ENCODE measurements at places on chromosomes 4 and X.

DNA sequence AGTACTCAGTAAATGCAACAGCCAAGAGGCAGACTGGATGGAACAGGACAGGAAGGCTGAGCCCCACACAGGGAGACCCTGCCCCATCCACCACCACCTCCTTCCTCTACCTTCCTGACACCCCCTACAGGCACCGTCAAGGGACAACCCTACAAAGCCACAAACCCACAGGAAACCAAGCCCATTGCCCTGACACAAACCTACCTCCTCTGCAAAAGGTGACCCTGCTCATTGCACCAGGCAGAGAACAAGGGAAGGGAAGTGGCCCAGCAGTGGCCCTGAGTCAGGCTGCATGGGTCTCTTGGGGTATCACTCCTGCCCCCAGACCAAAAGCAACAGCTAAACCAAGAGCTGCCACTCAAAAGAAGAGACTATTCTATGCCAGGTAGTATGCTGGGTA lies 21.0 kb downstream of the JAKMIP1 start:
- no peak for DNase-seq

GRCh38 chr4:173835903-173836302 lies 305.9 kb upstream of the HAND2 start:
- no peak for DNase-seq

GRCh38 chr4:175385797-175386196 lies 426.3 kb downstream of the GPM6A start:
- DNase-seq, result no peak

- no peak for DNase-seq
Observed at GRCh38 chr4:134327274-134328122, 125.9 kb upstream of the PABPC4L start.

GRCh38 chr4:175424111-175424510 lies 388.0 kb downstream of the GPM6A start:
- DNase-seq, result no peak

DNA sequence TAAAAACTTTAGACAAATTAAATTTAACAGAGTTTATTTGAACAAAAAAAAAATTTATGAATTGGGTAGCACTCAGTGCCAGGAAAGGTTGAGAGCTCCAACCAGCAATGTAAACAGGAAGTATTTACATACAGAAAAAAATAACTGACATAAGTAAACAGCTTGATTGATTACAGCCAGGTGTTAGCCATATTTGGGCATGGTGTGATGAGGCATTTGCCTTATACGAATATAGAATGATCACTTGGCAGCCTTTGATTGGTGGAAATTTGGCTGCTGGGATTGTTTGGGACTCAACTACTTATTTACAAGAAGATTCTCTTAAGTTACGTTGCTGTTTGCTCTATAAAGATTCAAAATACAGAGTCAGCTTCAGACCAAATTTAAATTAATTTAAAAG lies 172.0 kb downstream of the ADAM29 start:
- no peak for DNase-seq

DNA sequence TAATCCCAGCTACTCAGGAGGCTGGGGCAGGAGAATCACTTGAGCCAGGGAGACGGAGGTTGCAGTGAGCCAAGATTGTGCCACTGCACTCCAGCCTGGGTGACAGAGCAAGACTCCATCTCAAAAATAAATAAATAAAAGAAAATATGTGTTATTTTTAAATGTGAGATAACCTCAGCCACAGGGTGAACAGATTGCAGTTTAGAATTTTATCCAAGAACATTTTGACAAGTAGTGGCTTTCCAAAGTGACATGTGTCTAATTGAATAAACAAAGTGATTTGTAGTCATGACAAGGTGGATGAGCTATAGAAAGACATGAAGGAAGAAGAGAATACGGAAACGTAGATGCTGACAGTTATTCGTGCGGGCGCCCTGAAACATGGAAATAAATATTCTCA lies 176.1 kb downstream of the DCTD start:
- DNase-seq, result no peak

GRCh38 chr4:19786616-19787015 lies 465.1 kb upstream of the SLIT2 start:
- no peak for DNase-seq

- DNase-seq, result no peak
Observed at GRCh38 chr4:101596781-101597552, 193.6 kb upstream of the BANK1 start.

GRCh38 chrX:75609406-75609805 lies 86.6 kb upstream of the ZDHHC15 start:
- no peak for DNase-seq

DNA sequence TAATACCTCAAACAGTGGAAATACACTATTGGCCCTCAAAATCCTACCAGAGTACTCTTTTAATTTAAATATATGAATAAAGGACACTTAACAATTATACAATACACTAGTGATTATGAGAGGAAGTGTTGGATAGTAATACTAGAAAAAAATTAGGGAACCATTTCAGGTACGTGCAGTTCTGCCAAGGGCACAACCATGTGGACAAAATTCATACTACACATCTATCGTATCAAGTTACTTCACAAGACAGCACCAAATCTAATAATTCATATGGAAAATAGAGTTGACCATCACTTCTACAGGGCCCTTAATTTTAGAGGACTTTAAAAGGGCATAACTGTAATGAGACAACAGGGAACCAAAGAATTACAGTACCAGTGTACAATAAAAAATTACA lies 69.2 kb upstream of the ZCCHC13 start:
- DNase-seq, result no peak

DNA sequence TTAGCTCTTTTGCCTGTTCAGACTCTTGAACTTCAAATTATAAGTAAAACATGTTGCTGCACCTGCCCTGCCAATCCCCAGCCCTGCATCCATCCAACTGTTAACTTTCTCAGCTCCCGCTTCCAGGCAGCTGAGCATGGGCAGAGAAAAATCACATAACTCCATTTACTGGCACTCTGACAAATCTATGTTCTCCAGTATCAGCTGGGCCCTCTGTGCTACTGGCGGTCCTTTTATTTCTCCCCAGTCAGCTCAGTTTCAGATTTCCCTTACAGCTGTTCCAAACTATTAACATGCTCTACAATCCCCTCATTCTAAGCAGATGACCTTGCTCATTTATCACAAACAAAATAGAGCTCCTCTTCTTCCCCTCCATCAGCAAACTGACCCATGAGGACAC lies 240.4 kb upstream of the TET2 start:
- DNase-seq, result no peak

- DNase-seq, result no peak
Observed at GRCh38 chr4:163590103-163590502, 95.6 kb downstream of the TMA16 start.

DNA sequence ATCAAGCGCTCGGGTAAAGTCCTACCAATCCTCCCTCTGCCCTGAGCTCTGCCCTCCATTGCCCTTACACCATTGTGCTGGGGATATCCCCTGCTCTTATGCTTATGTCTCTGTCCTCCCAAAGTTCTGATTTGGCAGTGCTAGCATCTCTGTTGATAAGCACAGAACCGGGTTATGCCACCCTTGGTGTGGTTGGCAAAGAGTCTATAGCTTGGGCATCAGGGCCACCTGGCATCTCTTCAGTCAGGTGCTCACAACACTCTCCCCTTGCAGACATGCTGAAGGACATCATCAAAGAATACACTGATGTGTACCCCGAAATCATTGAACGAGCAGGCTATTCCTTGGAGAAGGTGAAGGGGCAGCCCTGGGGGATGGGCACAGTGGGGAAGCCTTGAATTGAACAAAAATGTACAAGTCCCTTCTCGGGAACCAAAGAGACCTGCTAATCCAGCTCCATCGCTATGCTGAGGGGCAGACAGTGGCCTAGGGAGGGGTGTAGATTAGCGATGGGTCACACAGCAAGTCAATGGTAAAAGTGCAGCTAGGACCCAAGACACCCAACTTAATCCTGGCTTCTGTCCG lies 3.8 kb downstream of the MAGED2 start:
- DNase-seq, result no peak

- DNase-seq, result no peak
Observed at GRCh38 chrX:11239230-11239629, 54.0 kb upstream of the AMELX start.

DNA sequence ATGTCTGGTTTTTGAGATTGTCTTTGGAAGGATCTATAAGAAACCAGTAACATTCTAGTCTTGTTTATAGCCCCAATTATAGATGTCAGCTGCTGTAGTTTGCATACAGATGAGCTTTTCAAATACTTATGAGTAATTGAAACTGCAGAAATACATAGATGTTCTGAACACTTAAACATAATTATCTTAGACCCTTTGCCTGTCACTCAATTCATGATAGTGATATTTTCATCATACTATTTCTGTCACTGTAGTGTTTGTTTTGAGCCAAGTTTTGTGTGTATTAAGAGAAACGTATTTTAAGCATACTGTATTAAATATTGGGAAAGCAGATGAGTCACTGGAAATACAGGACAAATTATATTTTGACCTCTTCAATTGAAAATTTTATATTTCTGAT lies 69.8 kb upstream of the SMARCA5 start:
- no peak for DNase-seq

DNA sequence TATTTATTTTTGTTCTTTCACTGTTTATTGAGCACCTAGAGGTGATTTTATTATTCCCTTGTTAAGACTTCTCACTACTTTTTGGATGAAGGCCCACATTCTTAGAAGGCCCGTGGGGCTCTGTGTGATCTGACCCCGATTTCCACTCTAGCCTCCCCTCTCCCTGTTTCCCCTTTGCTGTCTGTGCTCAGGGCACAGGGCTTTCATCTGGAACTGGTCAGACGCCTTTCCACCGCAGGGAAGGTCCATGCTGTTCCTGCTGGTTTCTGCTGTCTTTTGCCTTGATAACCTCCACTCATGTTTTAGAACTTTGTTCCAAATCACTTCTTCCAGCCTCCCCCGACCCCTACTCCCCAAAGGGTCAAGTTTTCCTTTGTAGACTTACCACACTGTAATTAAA lies 31.3 kb upstream of the ANAPC4 start:
- no peak for DNase-seq

- no peak for DNase-seq
Observed at GRCh38 chr4:119097282-119097900, 38.2 kb upstream of the MYOZ2 start.

GRCh38 chrX:109344678-109345077 lies 137.2 kb downstream of the GUCY2F start:
- no peak for DNase-seq

DNA sequence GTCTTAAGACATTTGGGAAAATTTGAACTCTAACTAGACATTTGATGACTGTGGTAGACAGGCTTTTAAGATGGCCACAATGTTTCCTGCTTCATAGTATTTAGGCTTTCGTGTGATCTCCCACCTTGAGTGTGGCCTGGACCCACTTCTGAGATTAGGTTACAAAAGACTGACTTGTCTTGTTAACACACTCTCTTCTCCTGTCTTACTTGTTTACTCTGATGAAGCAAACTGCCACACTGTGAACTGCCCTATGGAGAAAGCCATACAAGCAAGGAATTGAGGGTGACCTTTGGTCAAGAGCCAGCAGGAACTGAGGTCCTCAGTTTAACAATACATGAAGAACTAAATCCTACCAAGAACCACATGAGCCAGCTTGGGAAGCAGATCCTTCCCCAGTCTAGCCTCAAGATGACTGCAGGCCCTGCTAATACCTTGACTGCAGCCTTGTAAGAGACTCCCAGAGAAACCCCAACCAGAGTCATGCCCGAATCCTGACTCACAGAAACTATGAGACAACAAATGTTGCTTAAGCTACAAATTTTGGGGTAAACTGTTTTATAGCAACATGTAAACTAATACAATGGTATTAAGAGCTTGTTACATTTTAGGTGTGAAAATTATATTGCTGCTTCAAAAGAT lies 20.3 kb downstream of the UBA6 start:
- no peak for DNase-seq

DNA sequence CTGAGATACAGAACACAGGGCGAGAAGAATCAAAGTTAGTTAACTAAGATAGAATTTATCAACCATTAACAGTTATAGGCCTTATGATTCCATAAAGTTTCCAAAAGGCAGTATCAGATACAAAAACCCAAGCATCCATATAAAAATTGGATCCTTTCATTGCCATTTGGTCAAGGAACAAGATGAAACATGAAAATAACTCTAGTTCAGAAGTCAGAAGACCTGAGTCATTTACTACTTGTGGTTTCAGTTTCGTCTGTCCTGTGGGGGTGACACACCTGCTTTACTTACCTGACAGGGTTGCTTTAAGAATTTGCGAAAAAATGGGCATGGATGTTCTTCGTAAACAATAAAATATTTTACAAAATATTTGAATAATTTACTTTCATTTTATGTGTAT lies 130.8 kb downstream of the ANAPC10 start:
- no peak for DNase-seq

GRCh38 chr4:140158365-140159030 lies 4.5 kb upstream of the MAML3 start:
- no peak for DNase-seq

GRCh38 chr4:180152831-180153230 lies 2090.4 kb upstream of the TENM3 start:
- DNase-seq, result no peak

GRCh38 chr4:38831653-38832052 lies 25.0 kb downstream of the TLR6 start:
- no peak for DNase-seq

DNA sequence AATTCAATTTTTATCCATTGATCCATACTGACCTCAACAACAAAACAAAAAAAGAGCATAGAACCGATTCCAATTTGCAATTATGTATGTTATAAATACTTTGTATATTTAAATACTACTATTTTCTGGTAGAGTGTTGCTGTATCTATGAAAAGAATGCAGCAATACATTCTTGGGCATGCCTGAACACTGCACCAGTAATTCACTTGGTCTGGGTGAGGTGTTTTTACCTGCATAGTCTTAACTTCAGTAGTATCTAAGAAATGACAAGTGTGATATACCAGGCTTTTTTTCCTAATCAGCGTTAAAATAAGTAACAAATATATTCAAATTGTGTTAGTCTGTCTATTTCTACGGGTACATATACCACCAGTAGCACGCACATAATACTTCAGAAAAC lies 120.2 kb downstream of the KLHL13 start:
- no peak for DNase-seq

DNA sequence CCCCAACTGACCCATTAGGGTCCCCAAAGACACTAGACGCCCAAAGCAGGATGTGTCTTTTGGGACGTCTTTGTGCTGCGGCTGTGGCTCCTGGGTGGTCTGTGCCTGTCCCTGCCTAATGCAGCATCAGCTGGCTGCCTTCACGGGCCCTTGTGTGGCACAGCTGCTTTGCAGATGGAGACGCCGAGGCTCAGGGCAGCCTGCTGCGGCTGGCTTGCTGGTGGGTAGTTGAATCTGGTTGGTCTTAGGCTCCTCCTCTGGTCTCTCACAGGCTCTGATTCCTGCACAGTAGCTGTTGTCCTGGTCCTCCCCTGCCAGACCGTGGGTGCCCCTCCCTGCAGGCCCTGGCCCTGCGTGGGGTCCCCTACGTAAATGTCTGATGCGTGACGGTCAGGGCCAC lies 8.1 kb downstream of the CPZ start:
- no peak for DNase-seq
